ENCODE measurements at places on chromosomes 1 and 21. TPM values are rescaled to one million over a fixed set of nuclear protein-coding genes. Genes with fewer than 3 reads are reported as not detected.

Gene ITLN2
- polyA plus RNA-seq = 4.5 TPM

Gene FCGR1A
- 12.5 TPM for polyA plus RNA-seq

DNA sequence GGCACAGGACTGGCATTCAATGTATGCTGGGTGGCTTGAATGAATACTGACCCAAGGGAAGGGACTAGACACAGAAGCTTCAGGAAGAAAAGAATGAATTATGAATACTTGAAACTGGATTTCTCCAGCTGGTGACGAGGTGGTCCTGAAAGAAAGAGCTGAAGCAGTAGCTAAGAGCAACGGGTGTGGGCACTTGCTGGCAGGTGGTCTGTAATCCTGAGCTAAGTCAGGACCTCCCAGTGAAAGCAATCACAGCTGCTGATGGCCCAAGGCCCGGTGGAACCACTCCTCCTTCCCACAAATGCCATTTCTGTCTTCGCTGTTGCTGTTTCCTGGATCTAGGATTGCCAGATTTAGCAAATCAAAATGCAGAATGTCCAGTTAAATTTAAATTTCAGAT lies 47.0 kb downstream of the NEK2 start:
- H3K36me3 ChIP-seq = no peaks in the 10 kb centered on the region
- no peak for DNase-seq
- H3K27ac ChIP-seq = no peak overlapping the region
- no peaks in the 10 kb centered on the region for H3K27me3 ChIP-seq
- no peak overlapping the region for H3K4me3 ChIP-seq
- no peaks in the 10 kb centered on the region for H3K4me1 ChIP-seq

DNA sequence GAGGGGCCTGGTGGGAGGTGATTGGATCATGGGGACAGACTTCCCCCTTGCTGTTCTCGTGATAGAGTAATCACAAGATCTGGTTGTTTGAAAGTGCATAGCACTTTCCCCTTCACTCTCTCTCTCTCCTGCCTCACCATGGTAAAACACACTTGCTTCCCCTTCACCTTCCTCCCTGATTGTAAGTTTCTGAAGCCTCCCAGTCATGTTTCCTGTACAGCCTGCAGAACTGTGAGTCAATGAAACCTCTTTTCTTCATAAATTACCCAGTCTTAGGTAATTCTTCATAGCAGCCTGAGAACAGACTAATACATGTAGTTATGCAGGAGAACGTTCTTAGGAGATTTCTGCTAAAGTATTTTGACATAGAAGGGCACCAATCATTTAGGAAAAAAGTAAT lies 59.9 kb upstream of the FBXO28 start:
- no peaks in the 10 kb centered on the region for H3K27me3 ChIP-seq
- H3K4me3 ChIP-seq = no peak overlapping the region
- no peaks in the 10 kb centered on the region for H3K4me1 ChIP-seq
- no peak for DNase-seq
- no peaks in the 10 kb centered on the region for H3K36me3 ChIP-seq

DNA sequence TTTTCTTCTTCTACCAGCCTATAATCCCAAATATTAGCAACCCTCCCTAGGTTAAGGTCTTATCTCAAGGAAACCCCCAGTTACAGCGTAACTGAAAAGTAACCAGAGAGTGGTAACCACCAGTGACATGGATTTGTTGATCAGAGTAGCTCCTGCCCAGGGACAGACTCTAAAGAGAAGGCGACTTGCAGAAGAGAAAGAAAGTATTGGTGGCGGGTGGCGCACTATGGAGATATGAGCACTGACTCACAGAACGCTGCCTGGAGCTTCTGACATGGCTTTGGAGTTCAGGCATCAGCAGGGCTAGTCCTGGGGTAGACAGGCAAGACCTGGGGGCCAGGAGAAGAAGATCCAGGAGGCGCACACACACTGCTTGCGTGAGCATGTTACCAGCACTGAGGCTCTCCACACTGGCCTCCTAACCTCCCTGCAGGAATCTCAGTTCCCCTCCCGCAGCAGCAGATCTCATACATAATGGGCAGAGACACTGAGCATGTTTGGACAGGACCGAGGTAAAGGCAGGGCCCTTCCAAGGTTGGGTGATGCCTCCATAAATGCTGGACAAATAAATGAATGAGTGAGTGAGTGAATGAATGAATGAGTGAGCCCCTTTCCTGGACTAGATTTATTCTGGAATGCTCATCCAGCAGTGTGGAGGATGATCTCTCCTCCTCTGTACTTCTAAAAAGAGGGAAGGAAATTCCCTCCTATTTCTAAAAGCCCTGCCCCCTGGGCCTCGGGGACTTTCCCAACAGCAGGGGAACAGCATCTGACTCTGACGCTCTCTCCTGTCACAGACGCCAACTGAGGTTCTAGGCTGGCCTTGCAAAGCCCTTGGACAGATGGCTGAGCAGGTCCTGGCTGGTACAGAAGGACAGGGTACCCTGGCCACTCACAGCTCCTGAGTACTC lies 175.5 kb downstream of the CLIC6 start:
- no peak overlapping the region for H3K27ac ChIP-seq
- H3K36me3 ChIP-seq = no peaks in the 10 kb centered on the region
- H3K27me3 ChIP-seq = no peaks in the 10 kb centered on the region
- peaks cover 8% of the 10 kb centered on the region for H3K4me1 ChIP-seq
- no peak overlapping the region for H3K4me3 ChIP-seq

DNA sequence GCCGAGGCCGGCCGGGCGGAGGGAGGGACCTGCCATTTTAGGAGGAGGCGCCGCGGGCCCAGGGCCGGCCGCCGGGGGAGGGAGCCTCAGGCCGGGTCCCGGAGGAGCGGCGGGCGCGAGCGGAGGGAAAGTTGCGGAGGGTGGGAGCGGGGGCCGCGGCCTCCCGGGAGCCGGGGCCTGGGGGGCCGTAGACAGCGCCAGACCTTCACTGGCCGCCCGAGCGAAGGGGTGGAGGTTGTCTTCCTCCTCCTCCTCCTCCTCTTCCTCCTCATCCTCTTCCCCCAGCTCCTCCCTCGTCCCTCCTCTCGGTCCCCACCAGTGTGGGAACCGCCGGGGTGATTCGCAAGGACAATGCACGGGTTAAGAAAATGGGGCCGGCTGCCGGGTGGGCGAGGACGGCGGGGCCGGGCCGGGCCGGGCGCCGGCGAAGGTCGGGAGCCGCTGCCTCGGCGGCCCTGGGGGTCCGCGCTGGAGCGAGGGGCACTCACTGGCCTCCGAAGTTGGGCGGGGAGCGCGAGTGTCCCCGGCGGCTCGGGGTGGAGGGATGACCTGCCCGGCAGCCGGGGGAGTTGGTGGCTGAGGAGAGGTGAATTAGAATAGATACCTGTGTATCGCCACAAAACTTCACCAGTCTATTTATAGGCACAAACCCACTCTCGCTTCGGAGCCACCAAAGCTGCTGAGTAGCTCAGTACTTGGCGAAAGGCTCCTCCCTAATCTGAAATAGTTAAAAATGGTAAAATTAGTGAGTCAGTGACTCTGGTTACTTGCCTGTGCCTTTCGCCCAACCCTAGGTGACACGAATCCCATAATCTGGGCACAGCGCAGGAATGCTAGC lies 1.3 kb downstream of the DYRK1A start:
- H3K27ac ChIP-seq = peak overlapping the region; percentile 99
- no peaks in the 10 kb centered on the region for H3K4me1 ChIP-seq
- peak; percentile 85 for DNase-seq
- no peaks in the 10 kb centered on the region for H3K36me3 ChIP-seq

GRCh38 chr1:193404236-193404635 lies 217.8 kb upstream of the B3GALT2 start:
- no peak overlapping the region for H3K27ac ChIP-seq
- no peak overlapping the region for H3K4me3 ChIP-seq
- DNase-seq = no peak
- H3K4me1 ChIP-seq = no peaks in the 10 kb centered on the region
- no peaks in the 10 kb centered on the region for H3K36me3 ChIP-seq

DNA sequence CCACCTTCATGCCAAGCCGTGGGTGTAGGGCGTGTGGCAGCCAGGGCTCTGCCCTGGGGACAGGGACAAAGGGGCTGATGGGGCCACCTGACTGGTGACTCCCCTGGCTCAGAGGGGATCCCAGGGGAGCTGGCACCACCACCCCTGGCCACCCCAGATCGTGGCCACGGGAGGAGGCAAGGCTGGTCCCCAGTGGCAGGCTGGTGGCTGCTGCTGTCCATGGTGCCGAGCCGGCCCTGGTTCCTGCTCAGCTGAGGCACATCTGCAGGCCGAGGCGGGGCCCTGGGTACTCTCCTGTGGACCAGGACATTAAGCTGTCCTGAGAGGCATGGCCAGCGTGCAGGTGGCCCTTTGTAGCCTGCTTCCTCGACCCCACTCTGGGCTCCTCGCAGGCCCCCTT lies 6.5 kb downstream of the PLCH2 start:
- no peak overlapping the region for H3K4me3 ChIP-seq
- DNase-seq = no peak
- no peaks in the 10 kb centered on the region for H3K4me1 ChIP-seq
- no peaks in the 10 kb centered on the region for H3K36me3 ChIP-seq
- H3K27ac ChIP-seq = no peak overlapping the region

DNA sequence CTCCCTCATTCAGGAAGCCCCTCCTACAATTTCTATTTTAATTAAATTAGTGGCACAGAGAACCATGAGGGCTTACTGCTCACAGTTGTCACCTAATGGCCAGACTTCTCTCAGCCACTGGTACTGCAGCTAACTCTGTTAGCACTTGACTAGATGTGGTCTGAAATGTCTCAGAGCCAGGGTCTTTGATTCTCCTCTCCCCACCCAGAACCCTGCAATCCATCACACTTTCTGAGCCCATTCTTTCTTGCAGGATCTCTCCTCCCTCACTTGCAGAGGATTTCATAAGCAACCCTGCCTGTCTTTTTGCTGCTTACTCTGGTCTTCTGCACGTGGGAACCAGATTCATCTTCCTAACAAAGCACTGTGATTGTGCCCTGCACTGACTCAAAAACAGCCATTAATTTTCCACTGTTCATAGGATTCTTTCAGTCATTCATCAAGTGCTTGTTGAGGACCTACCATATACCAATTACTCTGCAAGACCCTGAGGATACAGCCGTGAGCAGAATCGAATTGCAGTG lies 108.4 kb downstream of the EDEM3 start:
- no peaks in the 10 kb centered on the region for H3K36me3 ChIP-seq
- H3K4me3 ChIP-seq = no peak overlapping the region
- H3K4me1 ChIP-seq = no peaks in the 10 kb centered on the region
- DNase-seq = no peak

GRCh38 chr1:26411624-26412074 lies 1.0 kb downstream of the LIN28A start:
- no peaks in the 10 kb centered on the region for H3K4me1 ChIP-seq
- no peaks in the 10 kb centered on the region for H3K27me3 ChIP-seq
- no peak overlapping the region for H3K27ac ChIP-seq

DNA sequence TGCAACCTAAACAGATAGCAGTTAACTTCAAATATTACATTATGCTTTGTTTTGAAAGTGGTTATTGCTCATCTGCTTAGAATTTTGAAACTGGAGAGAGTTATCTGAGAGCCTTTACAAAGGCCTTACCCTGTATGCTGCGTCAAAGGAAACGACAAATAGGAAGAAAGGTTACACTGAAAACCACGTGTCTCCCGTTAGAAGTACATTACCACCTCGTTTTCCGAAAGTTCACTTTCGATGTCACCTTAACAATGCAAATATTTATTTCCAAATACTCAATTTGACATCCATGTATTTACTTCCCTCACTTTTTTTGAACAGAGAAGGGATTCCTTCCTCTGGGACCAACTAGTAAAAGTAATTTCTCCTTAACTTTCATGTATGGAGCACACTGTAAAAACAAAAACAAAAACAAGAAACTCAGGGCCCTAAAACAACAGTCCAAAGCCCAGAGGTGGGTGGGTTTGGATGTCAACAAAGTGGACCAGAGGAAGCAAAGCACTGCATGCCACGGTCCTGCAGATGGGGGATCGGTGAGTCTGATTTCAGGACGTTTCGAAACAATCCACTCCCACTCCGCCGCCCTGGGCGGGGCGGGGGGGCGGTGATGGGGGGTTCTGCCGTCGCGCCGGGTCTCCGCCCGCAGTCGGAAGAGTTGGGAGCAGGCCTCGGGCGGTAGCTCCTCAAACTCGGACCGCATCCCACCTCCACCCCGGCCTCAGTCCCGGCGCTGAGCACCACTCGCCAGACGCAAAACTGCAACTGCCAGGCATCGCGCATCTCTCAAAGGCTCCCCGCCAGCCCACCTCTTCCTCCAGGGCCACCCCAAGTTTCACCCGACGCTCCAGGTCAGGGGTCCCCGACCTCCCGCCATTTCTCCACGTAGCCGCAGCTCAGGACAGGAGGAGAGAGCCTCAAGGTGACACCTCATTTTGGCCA lies 841 bp downstream of the ADSS2 start:
- H3K4me1 ChIP-seq = peaks cover 5% of the 10 kb centered on the region
- H3K27me3 ChIP-seq = no peaks in the 10 kb centered on the region
- H3K4me3 ChIP-seq = peak overlapping the region; percentile 94
- H3K36me3 ChIP-seq = no peaks in the 10 kb centered on the region
- peak overlapping the region; percentile 93 for H3K27ac ChIP-seq

DNA sequence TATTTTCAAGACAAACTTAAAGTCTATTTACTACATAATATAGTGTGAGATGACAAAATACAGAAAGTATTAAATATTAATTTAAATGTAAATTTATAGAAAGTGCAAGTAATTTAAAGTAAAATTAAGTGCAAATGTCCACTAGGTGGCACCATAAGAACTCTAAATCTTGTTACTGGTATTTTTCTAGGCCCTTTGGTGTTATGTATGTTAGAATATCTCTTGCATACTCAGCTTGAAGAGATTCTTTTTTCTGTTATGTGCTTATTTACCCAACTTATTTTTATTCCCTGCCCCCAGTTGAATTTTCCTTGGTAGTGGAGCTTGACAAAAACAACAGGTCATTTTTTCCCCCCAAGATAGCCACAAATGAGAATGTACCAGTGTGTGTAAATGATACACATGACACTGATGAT lies 71.5 kb downstream of the RPS6KC1 start:
- no peak overlapping the region for H3K27ac ChIP-seq
- no peak overlapping the region for H3K4me3 ChIP-seq
- H3K27me3 ChIP-seq = no peaks in the 10 kb centered on the region
- no peak for DNase-seq

DNA sequence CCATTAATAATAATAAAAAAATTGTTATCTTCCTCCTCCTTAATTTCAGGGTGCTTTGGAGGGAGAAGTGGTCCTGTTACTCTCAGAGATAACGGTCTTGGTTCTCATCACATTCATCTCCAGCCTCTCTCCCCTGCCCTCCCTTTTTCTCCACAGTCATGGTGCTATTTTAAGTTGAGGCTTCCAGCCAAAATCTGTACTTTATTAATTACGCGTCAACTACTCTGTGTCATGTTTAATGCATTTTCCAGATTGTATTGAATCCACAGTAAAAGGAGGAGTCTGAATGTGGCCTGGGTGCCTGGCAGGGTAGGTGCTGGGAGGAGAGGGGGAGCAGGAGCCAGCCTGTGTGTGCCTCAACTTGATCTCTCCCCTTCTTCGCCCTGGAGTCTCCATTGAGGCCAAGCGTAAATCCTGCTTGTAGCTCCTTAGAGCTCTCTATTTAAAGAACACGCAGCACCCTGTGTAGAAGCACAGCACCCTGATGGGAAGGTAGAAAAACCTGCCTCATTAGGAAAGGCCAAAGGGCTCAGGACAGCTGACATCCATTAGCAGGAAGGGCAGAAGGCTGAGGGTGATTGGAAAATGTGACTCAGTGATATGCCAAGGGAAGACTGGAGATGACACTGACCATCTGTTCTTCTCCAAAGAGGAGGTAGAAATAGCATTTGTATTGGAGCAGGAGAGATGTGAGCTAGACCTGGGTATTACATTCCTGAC lies 82.4 kb downstream of the PLXNA2 start:
- H3K27me3 ChIP-seq = no peaks in the 10 kb centered on the region
- H3K27ac ChIP-seq = no peak overlapping the region
- H3K4me1 ChIP-seq = no peaks in the 10 kb centered on the region
- H3K4me3 ChIP-seq = no peak overlapping the region

All from aorta (tissue), 5 donors.